Activated CD4-positive, alpha-beta T cell treated with anti-CD3 and anti-CD28 coated beads, Interleukin-2, amount 50 U/mL, for 24 hours (primary cell): ENCODE measurements at places on chromosomes 2 and 18.

DNA sequence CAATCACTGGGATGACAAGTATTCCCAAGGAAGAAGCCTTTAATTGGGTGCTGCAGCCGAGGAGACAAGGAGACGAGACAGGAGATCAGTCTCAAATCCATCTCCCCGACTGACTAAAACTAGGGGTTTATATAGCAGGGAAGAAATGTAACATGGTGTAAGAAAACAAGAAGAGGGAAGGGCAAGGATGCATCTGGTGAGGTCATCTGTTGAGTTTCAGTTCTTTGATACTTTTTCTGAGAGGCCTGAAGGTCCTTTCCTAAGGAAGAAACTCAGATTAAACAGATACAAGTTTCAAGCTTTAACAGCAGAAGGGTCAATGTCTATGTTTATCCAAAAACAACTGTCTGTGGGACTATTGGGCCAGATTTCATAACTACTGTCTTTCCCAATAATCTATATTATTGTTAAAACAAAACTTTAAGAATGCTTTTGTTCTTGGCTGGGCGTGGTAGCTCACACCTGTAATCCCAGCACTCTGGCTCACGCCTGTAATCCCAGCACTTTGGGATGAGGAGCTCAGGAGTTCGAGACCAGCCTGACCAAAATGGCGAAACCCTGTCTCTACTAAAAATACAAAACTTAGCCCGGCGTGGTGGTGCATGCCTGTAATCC, 2.5 kb upstream of the PDCL3 start:
- no peak for DNase-seq

GRCh38 chr2:64658269-64658668, 4.6 kb upstream of the SERTAD2 start:
- DNase-seq, result no peak

DNA sequence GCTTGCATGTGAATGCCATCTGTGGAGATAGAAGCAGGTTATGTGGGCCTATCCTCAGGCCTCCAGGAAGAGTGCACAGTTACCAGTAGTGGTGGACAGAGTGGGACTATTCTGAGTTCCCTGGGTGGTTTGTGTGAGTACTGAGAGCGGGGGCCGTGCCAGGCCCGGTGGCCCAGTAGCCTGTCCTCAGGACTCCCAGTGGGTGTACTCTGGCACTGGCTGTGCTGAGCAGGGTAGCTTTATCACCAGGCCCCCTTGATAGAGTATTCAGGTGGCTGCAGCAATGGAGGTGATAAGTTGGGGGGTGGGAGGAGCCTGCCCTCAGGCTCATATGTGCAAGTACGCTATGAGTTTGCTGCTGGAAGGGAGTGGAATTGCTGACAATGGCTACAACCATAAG, 979.0 kb upstream of the PIK3C3 start:
- DNase-seq, result no peak

GRCh38 chr2:160208655-160209515, 8.8 kb upstream of the ITGB6 start:
- no peak for DNase-seq

- DNase-seq, result no peak
Observed at GRCh38 chr2:70503896-70504295, 49.7 kb downstream of the TGFA start.

DNA sequence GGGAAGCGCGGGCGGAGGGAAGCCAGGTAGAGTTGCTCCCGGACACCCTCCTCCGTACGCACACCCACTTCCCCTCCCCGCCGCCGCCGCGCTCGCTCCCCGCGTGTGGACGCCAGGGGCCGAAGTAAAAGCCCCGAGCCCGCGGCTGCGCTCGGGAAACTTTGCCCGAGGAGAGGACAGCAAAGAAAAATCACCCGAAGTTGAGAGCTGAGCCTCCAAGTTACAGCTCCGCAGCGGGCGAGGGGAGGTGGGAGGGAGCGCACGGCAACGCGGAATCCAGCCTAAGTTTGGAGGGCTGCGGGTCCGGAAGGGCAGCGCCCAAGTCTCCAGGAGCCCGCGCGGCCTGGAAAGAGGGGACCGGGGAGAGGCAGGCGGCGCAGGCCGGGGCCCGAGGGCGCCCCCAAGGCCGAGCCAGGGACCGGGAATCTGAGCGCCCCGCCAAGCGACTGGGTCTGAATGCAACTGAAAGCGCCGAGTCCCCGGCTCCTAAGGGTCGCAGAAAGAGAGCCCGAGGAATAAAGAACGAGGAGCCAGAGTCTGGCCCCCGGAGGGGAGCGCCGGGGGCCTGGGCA, 706 bp upstream of the BCL11A start:
- no peak for DNase-seq

DNA sequence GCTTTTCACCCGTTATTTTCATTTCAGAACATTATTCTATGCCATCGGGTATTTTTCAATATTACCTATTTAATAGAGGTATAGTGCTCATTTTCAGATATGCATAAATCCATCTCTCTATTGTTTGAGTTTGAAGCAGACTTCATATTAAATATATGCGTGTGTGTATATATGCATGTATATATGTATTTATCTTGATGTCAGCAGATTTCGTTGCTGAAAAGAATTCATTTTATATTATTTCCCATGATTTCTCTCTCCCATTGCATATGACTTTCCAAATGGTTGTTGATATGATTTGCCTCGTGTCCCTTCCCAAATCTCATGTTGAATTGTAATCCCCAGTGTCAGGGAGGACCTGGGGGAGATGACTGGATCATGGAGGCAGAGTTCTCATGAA, 28.6 kb upstream of the COPS8 start:
- no peak for DNase-seq

DNA sequence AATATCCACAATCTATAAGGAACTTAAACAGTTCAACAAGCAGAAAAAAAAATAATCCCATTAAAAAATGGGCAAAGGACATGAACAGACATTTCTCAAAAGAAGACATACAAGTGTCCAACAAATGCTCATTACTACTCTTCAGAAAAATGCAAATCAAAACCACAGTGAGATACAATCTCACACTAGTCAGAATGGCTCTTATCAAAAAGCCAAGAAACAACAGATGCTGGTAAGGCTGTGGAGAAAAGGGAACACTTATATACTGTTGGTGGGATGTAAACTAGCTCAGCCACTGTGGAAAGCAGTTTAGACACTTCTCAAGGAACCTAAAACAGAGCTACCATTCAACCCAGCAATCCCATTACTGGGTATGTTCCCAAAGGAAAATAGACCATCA, 7.2 kb upstream of the CRYGB start:
- DNase-seq, result no peak

- DNase-seq, result no peak
Observed at GRCh38 chr2:200496696-200497095, 13.2 kb downstream of the KCTD18 start.

GRCh38 chr18:3814816-3815215, 364.8 kb downstream of the TGIF1 start:
- DNase-seq, result no peak

- no peak for DNase-seq
Observed at GRCh38 chr2:101064868-101065549, 62.9 kb downstream of the RPL31 start.

GRCh38 chr2:33336036-33336625, 140.3 kb upstream of the RASGRP3 start:
- DNase-seq, result no peak

DNA sequence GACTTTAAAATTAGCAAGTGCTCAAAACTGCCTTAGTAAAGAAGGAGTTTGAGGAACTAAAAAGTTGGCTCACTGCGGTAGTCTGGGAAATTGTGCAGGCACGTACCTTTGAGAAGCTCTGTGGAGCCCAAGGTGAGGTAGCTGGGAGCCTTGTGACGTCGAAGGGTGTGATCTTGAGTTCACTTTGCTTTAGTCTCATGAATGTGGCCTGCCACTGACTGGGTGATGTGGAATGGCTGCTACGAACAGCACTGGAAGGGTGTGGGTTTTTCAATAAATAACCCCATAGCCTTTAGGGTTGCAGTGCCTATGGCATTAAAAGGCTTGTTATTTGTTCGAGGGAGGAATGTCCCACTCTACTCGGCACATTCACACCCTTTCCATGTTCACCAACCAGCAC, 312.3 kb downstream of the PRKCE start:
- DNase-seq, result no peak

GRCh38 chr2:121289271-121289670, 4.3 kb upstream of the TFCP2L1 start:
- DNase-seq, result no peak

GRCh38 chr2:186098821-186099220, 360.2 kb downstream of the FSIP2 start:
- DNase-seq, result no peak

DNA sequence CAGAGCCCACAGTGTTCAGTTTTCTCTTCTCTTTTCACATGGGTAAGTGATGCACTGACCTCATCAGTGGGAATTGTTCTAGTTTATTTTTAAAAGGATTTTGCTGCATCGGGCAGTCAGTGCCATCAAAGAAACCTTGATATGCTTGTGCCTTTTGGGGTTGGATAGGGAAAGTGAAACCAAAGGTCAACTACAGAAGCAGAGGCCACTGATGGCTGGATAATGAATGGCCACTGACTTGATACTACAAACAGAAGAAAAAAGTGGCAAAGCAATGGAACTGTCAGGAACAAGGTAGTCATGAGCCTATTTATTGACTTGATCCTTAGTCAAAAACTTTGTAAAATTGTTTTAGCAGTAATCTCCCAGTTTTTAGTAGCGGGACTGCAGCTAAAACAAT, 636.3 kb upstream of the ZEB2 start:
- DNase-seq, result no peak

DNA sequence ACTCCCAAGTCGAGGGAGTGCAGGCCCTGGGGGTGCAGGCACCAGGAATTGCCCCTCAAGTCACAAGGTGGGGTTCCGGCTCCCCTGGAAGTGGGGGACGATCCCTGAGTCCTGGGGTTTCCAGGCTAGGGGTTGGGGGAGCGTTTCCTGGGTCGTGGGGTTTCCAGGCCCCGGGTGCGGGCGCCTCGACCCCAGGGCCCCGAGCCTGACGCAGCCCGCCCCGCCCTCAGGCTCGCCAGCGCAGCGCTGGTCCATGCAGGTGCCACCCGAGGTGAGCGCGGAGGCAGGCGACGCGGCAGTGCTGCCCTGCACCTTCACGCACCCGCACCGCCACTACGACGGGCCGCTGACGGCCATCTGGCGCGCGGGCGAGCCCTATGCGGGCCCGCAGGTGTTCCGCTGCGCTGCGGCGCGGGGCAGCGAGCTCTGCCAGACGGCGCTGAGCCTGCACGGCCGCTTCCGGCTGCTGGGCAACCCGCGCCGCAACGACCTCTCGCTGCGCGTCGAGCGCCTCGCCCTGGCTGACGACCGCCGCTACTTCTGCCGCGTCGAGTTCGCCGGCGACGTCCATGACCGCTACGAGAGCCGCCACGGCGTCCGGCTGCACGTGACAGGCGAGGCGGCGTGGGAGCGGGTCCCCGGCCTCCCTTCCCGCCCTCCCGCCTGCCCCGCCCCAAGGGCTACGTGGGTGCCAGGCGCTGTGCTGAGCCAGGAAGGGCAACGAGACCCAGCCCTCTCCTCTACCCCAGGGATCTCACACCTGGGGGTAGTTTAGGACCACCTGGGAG, 12.0 kb downstream of the SIGLEC15 start:
- no peak for DNase-seq

- no peak for DNase-seq
Observed at GRCh38 chr2:54724560-54725342, 1.3 kb downstream of the EML6 start.

DNA sequence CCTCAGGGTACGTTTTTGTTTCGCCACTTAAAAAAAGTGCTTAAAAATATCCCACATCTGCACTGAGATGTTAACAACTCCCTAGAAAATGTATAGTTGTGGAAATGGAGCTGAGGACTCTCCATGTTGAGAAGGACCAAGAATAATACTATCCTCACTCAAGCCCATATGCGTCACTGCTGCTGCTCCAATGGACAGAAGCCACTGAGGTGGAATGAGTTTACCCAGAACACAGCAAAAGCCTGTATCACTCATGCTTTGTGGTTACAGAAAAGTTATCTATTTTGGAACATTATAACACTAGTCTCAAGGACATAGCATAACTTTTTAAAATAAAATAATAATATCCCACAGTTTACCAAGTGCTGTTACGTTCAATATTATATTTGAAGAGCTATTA, 31.9 kb downstream of the DSC3 start:
- no peak for DNase-seq

- no peak for DNase-seq
Observed at GRCh38 chr2:113282747-113283533, 4.2 kb upstream of the PAX8 start.

DNA sequence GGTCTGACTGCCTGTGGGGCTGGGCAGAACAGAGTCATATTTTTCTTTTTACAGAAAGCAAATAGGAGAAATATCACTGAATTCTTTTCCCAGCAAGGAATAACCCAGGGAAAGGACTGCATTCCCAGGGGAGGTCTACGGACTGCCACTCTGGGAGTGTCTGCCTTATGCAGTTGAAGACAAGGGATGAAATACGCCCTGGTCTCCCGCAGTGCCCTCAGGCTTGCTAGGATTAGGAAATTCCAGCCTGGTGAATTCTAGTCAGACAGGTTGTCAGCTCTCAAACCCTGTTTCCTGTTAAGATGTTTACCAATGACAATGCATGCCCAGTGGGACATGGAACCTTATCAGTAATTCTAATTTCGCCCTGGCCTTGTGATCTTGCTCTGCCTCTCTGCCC, 30.3 kb upstream of the PDK1 start:
- no peak for DNase-seq

DNA sequence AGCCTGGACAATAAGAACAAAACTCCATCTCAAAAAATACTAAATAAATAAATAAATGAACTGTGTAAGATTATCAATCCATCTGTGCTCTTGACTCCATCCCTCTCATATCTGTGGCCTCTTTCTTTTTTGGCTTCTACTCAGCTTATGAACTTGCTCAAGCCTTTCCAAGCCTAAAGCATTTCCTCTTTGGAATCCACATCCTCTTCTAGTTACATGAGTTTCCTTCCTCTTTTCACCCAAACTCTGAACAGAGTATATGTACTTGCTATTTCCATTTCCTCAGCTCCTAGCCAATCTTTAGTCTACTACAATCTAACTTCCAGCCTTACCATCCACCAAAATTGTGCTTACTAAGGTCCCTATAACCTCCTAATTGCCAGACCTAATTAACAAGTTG, 2.5 kb upstream of the DNAJC10 start:
- no peak for DNase-seq

DNA sequence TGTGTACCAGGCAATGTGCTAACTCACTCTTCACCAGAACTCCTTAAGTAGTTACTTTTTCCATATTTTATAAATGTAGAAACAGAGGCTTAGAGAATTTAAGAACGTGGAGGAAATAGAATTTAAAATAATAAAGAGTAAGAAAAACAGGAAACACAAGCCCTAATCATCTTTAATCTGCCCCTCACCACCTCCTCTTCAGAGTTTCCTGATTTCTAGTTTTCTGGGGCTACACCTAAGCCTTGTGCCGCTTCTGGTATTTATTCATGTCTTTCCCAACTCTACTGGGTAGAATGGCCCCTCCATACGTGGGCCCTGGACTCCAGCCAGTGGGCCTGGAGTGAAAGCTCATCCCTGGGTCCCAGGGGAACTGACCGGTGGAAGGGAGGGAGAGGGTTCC, 85.4 kb downstream of the RTN4 start:
- DNase-seq, result no peak
